Activated CD4-positive, alpha-beta memory T cell treated with anti-CD3 and anti-CD28 coated beads for 36 hours (primary cell): ENCODE measurements at places on chromosomes 16 and 17. TPM values are rescaled to one million over a fixed set of nuclear protein-coding genes. Genes with fewer than 3 reads are reported as not detected.

GRCh38 chr16:63577891-63578290 is 1541.7 kb upstream of the CDH8 start:
- no peak for DNase-seq
- H3K4me3 ChIP-seq = no peak overlapping the region
- H3K4me1 ChIP-seq = no peaks in the 10 kb centered on the region

GRCh38 chr16:81696166-81696960 is 82.7 kb upstream of the PLCG2 start:
- no peak overlapping the region for H3K27ac ChIP-seq
- H3K4me1 ChIP-seq = no peaks in the 10 kb centered on the region
- no peak overlapping the region for H3K4me3 ChIP-seq

GRCh38 chr17:57914273-57915142 is 40.7 kb downstream of the CUEDC1 start:
- DNase-seq = no peak
- H3K27me3 ChIP-seq = no peaks in the 10 kb centered on the region
- H3K4me3 ChIP-seq = no peak overlapping the region

DNA sequence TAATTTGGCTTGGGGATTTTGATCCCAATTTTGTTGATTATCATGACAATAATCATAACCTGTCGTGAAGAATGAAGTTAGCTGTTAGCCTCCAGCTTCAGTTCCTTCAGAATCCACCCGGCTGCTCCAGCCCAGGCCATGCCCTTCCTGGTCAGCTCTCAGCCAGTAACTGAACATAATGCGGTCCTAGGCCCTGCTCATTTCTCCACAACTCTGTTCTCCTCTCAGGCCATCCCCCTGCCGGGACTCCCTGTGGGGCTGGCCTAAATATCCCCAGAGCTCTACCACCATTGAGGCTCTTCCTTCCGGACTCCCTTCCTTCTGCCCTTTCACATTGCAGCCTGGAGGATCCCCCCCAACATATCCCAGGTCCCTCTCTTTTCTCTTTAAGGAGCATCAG is 833.4 kb upstream of the GOT2 start:
- H3K4me1 ChIP-seq = no peaks in the 10 kb centered on the region
- no peak for DNase-seq
- H3K36me3 ChIP-seq = no peaks in the 10 kb centered on the region
- no peak overlapping the region for H3K27ac ChIP-seq
- H3K27me3 ChIP-seq = no peaks in the 10 kb centered on the region

Gene UBE2O
- 24.5 TPM for total RNA-seq

Gene C16orf74
- not detected for total RNA-seq

Gene DLX4
- 0.87 TPM for total RNA-seq

- no peaks in the 10 kb centered on the region for H3K36me3 ChIP-seq
- H3K4me3 ChIP-seq = no peak overlapping the region
- H3K27me3 ChIP-seq = peaks cover 15% of the 10 kb centered on the region
- no peak for DNase-seq
- peaks cover 4% of the 10 kb centered on the region for H3K4me1 ChIP-seq
Observed at GRCh38 chr16:10838621-10839278, 20.2 kb upstream of the TVP23A start.

DNA sequence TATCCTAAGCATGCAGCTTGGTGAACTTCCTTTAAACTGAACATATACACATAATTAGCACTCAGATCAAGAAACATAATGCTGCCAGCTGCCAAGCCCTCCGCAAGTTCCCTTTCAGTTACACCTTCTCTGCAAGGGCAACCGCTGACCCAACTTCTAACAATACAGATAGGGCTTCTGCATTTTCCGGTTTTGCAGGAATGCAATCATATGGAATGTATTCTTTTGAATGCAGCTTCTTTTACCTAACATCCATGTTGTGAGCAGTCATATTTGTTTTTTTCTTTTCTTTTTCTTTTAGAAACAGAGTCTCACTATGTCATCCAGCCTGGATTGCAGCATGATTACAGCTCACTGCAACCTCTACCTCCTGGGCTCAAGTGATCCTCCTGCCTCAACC is 110.7 kb downstream of the GSG1L start:
- H3K36me3 ChIP-seq = peaks cover 4% of the 10 kb centered on the region
- H3K4me1 ChIP-seq = no peaks in the 10 kb centered on the region
- no peak overlapping the region for H3K4me3 ChIP-seq
- H3K27ac ChIP-seq = no peak overlapping the region
- no peak for DNase-seq
- H3K27me3 ChIP-seq = peaks cover 31% of the 10 kb centered on the region

- H3K27me3 ChIP-seq = no peaks in the 10 kb centered on the region
- no peak overlapping the region for H3K4me3 ChIP-seq
- no peaks in the 10 kb centered on the region for H3K36me3 ChIP-seq
- H3K4me1 ChIP-seq = no peaks in the 10 kb centered on the region
Observed at GRCh38 chr16:25747160-25747758, 55.5 kb downstream of the HS3ST4 start.

DNA sequence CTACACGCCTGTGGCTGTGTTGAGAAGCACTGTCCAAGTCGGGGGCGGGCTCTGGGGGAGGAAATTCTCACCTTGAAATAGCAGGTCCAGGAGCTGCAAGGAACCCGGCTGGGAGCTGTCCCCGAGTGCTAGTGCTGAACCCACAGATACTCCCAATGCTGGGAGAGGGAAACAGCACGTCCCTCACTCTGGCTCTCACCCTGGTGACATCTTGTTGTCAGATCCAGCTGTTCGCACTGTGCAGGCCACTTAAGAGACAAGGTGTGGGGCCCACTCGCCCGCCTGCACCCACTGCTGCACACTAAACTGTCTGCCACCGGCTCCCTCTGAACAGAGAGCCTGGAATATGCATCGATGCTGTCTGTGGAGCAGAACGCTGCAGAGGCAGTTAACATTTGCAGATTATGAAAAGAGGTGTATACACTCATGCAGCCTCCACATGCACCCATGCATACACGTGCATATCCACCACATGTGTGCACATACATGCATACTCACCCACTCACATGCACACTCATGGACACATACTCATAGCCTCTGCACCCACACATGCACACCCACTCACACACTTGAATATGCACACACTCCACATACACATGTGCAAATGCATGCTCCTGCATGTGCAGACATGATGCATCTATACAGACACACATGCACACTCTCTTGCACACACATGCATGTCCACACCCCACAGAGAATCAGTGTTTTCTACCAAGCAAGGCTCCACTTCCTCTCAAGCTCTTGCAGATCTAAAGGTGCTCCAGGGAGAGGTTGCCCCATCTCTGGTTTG is 42.0 kb downstream of the MGAT5B start:
- peaks cover 2% of the 10 kb centered on the region for H3K27me3 ChIP-seq
- H3K27ac ChIP-seq = no peak overlapping the region
- H3K4me1 ChIP-seq = no peaks in the 10 kb centered on the region
- no peaks in the 10 kb centered on the region for H3K36me3 ChIP-seq
- DNase-seq = peak; percentile 58

DNA sequence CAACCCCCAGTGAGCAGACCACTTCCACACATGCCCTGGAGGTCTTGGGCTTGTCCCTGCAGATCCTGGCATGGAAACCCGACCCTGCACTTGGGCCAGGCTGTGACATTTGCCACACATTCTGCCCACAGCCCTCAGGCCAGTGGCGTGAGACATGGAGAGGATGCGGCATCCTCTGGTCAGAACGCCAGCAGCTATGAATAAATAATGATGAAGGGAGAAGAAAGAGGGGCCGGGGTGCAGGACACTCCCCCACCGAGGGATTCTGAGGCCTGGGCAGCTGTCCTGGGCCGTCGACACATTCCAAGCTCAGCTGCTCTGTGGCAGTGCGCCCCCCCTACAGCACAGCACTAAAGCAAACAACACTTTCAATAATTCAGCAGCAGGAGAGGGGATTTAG is 148.8 kb downstream of the ENGASE start:
- H3K36me3 ChIP-seq = no peaks in the 10 kb centered on the region
- H3K27ac ChIP-seq = no peak overlapping the region
- H3K4me3 ChIP-seq = no peak overlapping the region
- peaks cover 4% of the 10 kb centered on the region for H3K4me1 ChIP-seq
